Stimulated activated CD4-positive, alpha-beta T cell treated with anti-CD3 and anti-CD28 coated beads, Interleukin-1b, Interleukin-23, amount 100 ng/mL, for 24 hours (primary cell): ENCODE measurements at places on chromosomes 13 and 19.

DNA sequence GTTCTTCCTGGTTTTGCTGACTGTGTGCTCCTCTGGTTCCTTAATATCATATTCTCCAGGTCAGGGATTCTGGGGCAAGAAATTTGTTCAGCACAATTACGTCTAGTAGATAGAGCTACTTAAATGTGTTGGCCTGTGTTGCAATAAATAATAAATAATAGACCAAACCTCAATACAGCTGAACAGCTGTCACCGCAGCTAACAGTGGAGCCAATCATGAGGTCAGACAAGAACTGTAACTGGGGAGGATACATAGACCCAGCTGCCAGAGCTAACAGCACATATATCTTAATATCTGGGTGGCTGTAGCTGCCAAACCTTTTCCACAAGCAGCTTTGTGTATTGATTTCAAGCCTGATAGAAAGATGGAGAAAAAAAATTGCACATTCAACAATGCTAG is 1596.3 kb upstream of the PCDH20 start:
- no peak for DNase-seq

DNA sequence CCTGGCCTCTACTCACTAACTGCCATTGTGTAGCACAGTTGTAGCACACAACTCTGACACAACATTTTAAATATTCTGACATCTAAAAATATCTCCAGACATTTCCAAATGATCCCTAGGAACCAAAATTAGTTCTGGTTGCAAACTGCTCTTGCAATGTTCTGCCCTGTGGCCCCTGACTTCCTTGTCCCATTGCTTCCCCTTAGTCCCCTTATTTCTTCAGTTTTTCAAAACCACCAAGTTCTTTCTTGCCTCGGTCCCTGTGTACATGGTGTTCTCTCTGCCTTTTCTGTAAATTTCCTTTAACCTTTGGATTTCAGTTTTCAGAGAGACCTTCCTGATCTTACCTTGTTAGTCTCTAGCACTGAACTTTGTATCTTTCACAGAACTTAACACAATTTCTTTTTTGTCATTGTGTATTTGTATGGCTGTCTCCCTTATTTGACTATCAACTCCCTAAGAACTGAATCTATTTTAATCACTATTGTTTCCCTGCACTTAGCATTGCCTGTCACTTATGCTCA is 87.6 kb upstream of the MLNR start:
- DNase-seq = no peak

GRCh38 chr19:46745521-46746280 is at the start of gene FKRP:
TSS of gene FKRP (plus strand) at chr19:46746057. CDS start at chr19:46755451, 9,394 bp downstream.
- DNase-seq = no peak

GRCh38 chr13:45932676-45933075 is 81.1 kb upstream of the SIAH3 start:
- DNase-seq = no peak

GRCh38 chr13:109198585-109198984 is 569.2 kb downstream of the MYO16 start:
- no peak for DNase-seq

- no peak for DNase-seq
Measured at GRCh38 chr19:9885077-9885552, 50.0 kb downstream of the PIN1 start.

DNA sequence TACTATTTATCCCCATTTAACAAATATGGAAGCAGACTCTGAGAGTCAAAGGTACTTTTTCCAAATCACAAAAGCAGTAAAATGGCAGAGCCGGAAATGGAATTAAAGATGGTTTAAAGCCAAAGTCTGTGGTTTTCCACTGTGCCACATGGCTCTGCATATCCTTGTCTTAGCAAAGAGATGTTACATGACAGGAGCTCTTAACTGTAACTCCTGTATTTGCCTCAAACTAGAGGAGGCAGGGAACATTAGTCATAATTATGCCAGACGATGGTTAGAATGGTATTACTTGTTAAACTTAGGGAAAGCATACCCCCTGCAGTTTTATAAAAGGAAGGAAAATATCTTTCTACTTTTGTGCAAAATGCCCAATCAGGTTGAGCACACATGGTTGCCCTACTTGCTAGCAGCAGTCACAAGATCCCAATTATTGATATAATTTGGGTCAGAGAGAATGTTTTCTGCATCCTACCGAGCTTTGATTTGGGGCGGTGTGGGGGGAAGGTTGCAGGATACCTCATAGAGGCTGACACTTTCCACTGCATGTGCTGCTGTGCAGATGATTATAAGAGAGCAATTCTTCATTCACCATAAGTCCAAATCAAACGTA is 42.0 kb upstream of the MAB21L1 start:
- no peak for DNase-seq

- DNase-seq = no peak
Measured at GRCh38 chr19:1103132-1103707, 574 bp upstream of the GPX4 start.

GRCh38 chr13:27551562-27551961 is 68.8 kb downstream of the LNX2 start:
- no peak for DNase-seq

DNA sequence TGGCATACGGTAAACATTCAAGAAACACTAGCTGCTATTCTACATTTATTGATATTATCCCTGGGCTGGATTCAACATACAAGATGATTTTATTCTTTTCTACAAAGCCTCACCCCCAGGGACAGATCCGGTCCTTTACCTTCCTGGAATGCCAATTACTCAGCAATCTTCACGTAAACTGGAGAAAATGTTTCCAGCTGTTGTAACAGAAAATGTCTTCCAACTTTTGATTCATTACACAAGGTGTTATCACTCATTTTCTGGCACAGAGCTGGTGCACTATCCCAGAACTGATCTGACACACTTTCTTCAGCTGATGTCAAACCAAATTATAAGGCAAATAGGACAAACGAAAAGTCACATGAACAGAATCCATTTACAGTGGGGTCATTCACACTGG is 33.1 kb downstream of the DCLK1 start:
- no peak for DNase-seq

GRCh38 chr13:28434926-28435325 is 60.0 kb downstream of the FLT1 start:
- no peak for DNase-seq

DNA sequence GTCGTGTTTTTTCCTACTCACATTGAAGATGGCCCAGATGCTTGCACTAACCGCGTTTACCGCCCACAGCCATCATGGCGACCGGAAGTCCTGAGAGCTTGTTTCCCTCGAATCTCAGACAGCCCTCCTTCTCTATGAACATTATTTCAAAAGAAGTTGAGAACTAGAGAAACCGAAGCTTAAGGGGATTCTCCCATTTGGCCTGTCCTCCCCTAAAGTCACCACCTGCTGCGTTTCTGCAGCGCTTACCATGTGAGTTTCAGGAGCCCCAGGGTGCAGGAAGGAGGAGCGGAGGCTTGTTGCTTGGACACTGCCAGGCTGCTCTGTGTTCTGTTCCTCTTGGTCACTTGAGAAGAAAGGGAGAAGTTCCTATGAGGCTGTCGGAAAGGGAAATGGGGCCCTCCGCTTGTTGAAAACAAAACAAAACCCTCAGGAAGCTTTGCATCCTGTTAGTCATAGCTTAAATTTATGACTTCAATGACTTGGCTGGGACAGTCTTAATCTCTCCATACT is 6.2 kb downstream of the CARD8 start:
- peak; percentile 27 for DNase-seq

DNA sequence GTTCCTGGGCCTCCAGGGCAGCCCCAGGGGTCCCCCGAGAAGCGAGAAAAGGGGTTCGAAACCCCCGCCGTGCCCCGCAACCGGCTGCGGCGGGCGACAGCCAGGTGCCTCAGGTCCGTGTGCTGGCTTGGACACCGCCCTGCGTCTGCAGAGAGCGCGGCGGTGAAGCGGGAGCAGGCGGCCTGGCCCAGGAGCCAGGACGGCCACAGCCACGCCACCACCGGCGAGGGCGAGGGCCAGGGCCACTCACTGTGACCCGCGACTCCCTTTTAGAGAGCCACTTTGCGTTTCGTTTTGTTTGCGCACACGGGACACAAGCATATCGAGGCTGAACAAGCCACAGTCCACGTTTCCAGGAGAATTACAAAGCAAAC is 110.4 kb downstream of the CRYL1 start:
- DNase-seq = no peak

DNA sequence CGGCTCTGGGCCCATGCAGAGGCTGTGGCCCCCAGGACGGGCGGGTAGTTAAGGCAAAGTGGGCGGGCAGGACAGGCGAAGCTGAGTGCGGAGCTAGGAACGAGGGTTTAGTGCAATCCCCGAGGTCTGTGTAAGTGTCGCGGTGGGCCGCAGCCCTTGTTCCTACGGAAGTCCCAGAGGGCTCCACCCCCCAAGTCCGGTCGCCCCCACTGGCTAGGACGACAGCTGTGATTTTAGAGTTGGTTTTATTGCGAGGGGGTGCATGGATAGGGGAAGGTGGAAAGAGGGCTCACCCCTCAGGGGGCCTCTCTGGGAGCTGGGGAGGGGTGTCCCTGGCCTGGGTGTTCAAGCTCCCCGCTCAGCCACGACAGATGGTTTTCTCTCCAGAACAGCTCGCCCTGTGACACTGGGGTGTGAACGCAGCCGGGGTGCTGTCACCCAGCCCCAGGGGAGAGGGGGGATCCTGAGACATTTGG is 21.7 kb downstream of the ZBTB7A start:
- no peak for DNase-seq

DNA sequence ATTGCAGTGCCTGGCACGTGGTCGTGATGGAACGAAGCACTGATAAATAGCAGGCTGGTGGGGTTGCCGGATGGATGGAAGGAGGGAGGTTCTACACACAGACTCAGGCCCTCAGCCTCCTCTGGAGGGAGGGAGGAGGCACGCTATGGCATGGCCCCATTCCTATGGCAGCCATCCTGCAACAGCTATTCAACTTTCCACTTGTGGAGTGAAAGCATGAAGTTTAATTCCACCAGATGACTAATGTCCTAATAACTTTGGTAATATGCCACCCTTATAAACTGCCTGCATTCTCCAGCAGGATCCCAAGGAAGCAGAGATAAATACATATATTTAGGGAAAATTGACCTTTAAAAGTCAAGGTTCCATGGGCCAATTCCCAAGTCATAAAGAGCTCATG is 92.4 kb downstream of the KL start:
- DNase-seq = no peak

DNA sequence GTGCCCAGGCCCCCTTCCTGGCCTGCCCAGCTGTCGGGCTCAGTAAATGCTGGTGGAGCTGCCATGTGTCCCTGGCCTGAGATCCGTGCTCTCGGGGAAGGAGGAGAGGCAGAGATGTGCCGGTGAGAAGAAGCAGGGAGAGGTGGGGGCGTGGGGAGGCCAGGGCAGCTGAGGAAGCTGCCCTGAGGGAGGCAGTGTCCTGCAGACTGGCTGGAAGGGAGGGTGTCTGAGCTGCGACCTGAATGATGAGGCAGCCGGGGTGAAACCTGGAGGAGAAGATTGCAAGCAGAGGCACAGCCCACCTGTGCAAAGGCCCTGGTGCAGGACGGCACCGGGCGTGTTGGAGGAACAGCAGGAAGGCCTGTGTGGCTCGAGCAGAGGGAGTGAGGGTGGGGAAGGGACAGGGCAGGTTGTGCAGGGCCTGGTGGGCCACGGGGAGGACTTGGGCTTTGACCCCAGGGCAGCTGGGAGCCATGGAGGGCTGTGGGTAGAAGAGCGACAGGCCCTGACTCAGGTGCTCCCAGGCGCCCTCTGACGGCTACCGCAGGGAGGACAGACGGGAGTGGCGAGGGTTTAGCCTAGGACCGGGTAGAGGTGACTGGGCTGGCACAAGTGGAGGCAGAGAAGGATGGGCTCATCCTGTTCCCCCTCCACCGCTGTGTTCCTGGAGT is 14.0 kb upstream of the CELF5 start:
- peak; percentile 32 for DNase-seq

DNA sequence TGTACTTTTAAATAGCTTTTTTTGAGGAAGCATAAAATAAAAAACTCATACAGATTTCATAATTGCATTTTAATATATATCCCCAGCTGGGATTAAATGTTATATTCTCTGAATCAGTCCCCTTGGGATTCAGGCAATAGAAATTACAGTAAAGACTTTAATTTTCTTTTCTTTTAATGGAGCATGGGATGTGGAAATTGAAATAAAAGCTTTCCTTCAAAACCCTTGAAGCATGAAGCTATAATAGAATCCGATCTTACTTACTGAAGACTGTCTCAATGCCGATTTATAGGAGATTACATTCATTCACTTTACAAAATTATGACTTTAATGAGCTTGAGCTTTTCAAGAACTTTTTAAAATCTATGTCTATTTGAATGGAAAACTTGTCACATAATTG is 243.4 kb downstream of the SPRY2 start:
- DNase-seq = no peak
